ENCODE measurements at places on chromosomes 11 and 22. TPM values are rescaled to one million over a fixed set of nuclear protein-coding genes. Genes with fewer than 3 reads are reported as not detected.

GRCh38 chr22:20248461-20248978 is 19.6 kb downstream of the RTN4R start:
- DNase-seq: no peak

DNA sequence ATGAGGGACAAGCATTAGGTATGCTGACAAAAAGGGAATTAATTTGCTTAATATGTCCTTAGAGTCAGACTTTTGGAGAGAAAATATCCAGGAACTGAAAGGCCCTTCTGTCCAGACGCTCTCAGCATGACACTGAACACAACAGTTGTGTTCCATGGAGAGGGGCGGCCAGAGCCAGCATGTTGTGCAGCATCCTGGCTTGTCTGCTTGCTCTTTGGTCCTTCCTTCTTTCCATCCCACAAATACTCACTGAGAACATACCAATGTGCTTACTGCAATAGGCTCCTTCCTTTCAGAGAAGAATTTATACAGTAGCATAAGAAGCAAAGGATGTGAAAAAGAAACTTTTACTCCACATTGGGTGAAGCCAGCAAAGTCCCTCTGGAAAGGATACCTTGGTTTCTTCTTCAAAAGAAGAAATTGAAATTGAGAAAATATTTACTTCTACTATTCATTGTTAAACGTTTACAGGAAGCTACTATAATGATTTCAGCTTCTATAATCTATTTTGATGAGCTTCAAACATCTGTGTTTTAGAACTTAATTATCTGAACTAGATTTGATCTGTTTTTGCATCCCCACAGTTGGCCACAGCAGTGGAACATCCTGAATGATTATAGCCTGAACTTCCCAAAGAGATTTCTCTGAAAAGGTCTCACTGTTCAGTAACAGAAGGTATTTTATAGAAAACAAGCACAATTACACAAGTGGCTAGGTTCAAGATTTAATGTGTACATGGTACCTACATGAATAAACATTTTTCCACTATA is 304.1 kb upstream of the PITPNB start:
- DNase-seq: peak; percentile 44

- DNase-seq: peak; percentile 59
These were observed 109.3 kb downstream of the GGTLC2 start for GRCh38 chr22:22753526-22754267.

DNA sequence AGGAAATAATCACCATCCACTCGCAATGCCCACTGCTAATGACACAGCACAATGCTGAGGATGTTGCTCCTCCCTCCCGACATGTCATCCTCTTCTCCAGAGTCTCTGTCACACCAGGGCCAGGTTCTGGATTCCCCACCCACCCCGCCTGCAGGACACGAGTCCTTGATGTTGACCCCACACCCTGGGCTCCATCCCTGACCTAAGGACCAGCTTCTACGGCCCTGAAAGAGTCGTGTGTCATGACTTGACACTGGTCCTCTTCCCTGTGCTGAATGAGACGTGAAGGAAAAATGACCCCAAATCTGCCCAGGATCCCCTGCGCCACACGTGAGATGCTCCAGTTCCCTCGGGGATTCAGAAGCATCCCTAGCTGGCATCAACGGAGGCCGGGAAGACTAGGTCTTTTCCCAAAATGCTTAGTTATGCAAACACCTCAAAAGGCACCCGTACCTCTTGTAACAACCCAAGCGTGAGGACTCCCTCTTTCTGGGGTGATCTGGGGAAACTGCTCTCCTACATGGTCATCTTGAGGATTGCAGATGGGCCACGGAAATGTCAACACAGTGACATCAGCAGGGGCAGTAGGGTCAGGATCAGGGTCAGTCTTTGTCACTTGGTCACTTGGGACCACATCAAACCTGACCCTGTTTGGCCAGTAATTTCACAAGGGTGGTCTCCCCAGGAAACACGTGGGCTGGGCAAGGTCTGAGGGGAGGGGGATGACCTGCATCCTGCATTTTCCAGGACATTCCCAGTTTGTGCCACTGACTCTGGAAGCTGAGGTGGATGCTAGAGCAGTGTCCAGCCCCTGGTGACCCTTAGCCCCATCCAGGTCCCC is 42.0 kb downstream of the IGLL5 start:
- no peak for DNase-seq

- DNase-seq: no peak
These were observed 711.2 kb downstream of the KCNA4 start for GRCh38 chr11:29305456-29306232.

- no peak for DNase-seq
These were observed 709.3 kb upstream of the CCDC179 start for GRCh38 chr11:23569547-23569946.

GRCh38 chr22:24145446-24146193 is 35.7 kb upstream of the SUSD2 start:
- no peak for DNase-seq

DNA sequence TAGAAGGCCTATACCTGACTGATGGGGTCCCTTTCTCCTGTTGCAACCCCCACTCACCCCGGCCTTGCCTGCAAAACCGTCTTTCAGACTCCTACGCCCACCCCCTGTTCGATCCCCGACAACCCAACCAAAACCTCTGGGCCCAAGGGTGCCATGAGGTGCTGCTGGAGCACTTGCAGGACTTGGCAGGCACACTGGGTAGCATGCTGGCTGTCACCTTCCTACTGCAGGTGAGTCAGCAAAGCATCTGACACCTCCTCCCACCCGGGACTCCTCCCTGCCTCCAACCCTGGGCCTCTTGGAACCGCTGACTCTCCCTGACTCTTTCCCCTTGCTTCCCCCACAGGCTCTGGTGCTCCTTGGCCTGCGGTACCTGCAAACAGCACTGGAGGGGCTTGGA is 1.2 kb downstream of the ROM1 start:
- no peak for DNase-seq

- peak; percentile 54 for DNase-seq
These were observed 478.8 kb upstream of the RAG2 start for GRCh38 chr11:37076866-37077265.

DNA sequence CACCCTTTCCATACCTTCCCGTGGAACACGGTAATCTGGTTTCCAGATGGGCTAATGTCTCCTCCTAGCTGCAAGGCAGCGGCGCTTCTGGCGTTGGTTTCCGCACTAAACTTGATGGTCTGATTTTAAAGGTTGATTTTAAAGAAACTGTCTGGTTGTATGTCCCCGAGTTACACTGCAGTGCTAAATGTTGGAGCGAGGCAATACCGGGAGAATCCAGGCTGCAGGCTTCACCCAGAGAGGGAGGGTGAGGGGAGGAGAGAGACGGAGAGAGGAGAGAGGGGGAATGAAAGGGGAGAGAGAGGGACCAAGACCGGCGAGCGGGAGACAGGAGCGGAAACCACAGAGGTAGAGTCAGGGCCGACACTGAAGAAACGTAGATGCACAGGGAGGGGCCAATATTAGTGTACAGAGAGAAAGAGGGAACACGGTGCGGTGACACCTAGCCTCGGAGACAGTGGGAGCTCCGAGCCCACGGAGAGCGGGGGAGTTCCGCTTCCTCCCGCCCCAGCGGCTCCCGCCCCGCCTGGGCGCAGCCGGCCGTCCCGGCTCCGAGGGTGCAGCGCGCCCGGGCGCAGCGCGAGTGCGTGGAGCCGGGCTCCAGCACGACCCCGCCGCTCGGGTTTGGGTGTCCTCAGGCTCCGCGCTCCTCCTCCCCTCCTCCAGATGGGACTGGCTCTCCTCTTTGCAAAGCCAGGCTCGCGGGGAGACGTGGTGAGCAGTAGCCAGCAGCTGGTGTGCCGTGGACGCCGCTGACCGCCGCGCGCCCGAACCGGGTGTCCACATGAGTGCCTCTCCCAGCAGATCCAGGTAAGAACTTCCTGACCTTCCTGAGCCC is 71.9 kb upstream of the GRAMD1B start:
- DNase-seq: peak; percentile 60

DNA sequence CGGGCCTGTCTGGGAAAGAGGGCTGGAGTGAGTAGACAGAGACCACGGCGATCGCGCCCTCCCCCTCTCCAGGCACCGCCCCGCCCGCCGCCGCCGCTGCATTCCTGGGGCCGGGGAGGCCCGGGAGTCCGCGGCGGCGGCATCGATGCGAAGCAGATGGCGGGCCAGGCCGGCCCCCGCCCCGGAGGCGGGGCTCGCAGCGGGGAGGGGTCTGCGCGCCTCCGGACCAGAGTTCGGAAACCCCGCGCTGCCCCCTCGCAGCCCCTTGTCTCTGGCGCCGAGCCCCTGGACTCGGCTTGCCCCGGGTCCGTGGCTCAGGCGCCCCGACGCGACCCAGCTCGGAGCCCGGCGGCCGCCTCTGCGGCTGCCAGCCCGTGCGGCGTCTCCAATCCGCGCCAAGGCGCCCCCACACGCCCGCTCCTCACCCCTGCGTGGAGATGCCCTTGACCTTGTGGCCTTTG is 1.3 kb downstream of the SCARF2 start:
- DNase-seq: peak; percentile 74

DNA sequence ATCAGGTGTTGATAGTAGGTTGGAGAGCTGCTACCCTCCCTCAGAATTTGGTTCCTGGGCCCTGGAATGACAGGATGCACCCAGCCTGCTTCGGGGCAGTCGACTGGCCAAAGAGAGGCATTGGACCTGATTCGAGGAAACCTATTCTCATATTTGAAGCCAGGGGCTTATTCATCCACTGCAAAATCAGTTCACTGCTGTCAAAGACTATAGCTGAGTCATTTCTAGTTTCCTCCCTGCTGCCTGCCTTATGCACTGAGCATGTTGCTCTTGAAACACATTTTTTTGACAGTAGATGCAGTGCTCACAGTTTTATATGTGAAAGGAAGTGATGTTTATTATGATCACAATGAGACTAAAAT is 565.4 kb downstream of the ETS1 start:
- DNase-seq: no peak

DNA sequence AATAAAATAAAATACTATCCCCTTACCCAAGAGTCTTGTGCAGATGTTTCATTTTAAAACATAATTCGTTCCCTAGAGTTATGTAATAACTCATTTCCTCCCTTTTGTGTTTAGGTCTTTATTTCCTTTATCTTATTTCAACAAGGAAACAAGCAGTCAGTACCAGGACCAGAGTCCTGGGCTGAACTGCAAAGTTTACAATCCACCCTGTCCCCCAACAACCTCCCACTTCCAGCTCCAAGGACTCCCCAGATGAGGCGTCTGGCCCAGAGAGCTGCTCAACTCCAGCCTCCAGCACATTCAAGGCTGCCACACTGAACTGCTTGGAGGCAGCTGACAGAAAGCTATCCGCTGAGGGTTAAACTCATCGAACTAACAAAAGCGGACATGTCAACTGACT is 4.5 kb downstream of the POLDIP3 start:
- DNase-seq: no peak

DNA sequence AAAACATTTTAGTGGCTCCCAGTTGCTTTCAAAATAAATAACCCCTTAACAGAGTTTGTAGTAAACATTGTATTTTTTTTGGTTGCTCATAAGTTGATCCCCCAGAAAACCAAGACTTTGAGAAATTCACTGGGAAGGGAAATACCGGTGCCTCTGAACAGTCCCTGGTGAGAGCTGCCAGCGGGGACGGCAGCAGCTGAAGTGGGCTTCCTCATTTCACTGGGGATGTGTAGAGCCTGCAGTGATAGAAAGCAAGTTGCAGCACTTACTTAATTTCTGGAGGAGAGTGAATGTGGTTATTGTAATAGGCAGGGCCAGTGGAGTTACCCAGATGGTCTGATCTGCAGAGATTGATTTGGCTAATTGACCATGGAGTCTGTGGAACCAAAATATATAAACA is 18.6 kb upstream of the MCHR1 start:
- DNase-seq: no peak

- no peak for DNase-seq
These were observed 9.4 kb downstream of the AGBL2 start for GRCh38 chr11:47705721-47706120.

GRCh38 chr22:27420195-27420816 is 381.2 kb downstream of the MN1 start:
- no peak for DNase-seq

DNA sequence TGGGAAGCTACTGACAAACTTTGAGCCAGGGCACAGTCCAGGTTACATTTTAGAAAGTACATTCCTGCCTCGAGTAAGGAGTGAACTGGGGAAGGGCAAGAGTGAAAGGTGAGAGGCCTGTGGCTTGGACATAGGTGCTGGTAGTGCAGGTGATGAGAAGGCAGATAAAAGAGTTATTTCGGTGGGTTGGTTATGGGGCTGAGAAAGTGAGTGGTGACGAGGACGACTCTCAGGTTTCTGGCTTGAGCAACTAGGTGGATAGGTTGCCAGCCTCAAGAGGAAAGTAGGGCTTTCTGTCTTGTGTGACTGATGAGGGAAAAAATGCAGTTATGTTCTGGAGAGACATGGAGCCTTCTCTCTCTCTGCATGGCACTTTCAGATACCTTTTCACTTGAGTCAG is 3.7 kb downstream of the POLR2F start:
- DNase-seq: no peak

DNA sequence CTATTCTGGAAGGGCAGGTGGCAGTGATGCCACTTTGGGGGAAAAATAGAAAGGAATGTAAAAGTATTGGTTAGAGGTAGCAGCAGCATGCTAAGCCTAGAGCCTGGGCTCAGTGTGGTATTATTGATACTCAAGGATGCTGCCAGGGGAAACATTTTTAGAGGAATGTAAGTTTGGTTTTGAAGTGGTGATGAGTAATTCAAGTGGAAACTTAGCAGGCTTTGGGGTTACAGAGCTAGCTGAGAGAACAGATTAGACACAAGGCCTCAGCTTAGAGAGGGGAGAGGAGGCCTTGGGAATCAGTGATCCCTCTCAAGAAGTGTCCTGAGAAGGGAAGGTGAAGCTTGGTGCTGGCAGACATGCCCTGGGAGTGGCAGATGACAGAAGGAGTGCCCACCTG is 32.9 kb upstream of the DDI1 start:
- peak; percentile 58 for DNase-seq

DNA sequence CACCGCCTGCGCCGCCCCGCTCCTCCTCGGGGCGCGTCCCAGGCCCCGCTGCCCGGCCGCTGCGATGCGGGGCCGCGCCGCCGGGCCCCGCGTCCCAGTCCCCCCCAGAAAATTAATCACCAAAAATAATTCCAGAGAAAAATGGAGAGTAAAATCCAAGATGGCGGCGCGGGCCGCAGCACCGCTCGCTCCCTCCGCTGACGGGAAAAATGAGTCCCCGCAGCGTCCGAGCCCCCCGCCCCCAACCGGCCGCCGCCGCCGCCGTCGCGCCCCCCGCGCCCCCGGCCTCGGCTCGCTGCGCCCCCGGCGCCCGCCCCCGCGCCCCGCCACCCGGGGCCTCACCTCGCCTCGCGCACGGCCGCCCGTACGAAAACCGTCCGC is at the start of gene KMT5B:
Gene KMT5B (minus strand): TSS at position 162 of the 381 bp plus-strand sequence. CDS start 23,220 bp downstream, outside the sequence.
- peak; percentile 75 for DNase-seq

Gene TBX1
- polyA plus RNA-seq: 0.71 TPM

Gene FGF4
- not detected for polyA plus RNA-seq

Gene MS4A7
- polyA plus RNA-seq: not detected

Gene KCNA4
- polyA plus RNA-seq: 1.5 TPM

Gene TPBGL
- polyA plus RNA-seq: 0.56 TPM

Gene GLYATL1
- 2.9 TPM for polyA plus RNA-seq
